Suprapubic skin (tissue), 4 donors: ENCODE measurements at places on chromosomes 13 and 19. TPM values are rescaled to one million over a fixed set of nuclear protein-coding genes. Genes with fewer than 3 reads are reported as not detected.

The C19orf33 gene
- 182 TPM for total RNA-seq

The TEX29 gene
- total RNA-seq: not detected

The TMIGD2 gene
- not detected for total RNA-seq

The KCNJ14 gene
- total RNA-seq: 4.2 TPM
